ENCODE measurements at places on chromosomes 6 and 20. TPM values are rescaled to one million over a fixed set of nuclear protein-coding genes. Genes with fewer than 3 reads are reported as not detected.
A peak's percentile ranks its signal among the peaks of the same experiment; 100 is the strongest.

Gene WFDC5
- not detected for polyA plus RNA-seq

- H3K27ac ChIP-seq, result no peak overlapping the region
- H3K27me3 ChIP-seq, result no peaks in the 10 kb centered on the region
- H3K4me1 ChIP-seq, result no peaks in the 10 kb centered on the region
- no peak overlapping the region for H3K4me3 ChIP-seq
- no peak for DNase-seq
- H3K36me3 ChIP-seq, result no peaks in the 10 kb centered on the region
Observed at GRCh38 chr6:120108061-120108795, 758.7 kb upstream of the MAN1A1 start.

DNA sequence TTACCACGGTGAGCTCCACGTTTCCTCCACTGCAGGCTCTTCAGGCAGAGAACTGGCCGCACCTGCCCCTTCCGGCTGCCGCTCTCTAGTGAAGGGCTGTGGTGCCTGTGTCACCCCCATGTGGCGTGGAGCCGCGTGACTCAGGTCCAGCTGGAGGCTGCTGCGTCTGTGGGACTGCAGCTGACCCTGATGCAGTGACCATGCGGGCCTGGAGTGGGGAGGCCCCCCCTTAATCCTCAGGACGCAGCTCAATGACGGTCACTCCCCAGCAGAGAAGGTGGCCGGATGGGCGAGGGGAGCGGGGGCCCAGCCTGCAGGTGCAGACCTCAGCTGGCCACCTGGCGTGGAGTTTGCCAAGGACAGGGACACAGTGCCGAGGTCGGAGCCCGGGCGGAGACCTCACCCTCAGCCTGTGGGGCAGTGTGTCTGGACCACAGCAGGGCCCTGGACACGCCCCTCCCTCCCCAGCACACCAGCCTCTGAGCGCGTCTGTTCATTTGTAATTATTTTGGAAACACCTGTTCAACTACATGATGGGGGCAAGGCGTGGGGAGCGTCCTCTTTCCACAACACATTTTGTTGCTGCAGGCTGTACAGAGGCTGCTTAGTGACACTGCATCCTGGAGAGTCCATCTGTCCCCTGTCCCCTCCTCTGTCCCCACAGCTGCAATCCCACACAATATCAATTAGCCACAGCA lies 10.7 kb downstream of the BHLHE23 start:
- H3K4me3 ChIP-seq, result no peak overlapping the region
- H3K4me1 ChIP-seq, result no peaks in the 10 kb centered on the region
- no peaks in the 10 kb centered on the region for H3K36me3 ChIP-seq

DNA sequence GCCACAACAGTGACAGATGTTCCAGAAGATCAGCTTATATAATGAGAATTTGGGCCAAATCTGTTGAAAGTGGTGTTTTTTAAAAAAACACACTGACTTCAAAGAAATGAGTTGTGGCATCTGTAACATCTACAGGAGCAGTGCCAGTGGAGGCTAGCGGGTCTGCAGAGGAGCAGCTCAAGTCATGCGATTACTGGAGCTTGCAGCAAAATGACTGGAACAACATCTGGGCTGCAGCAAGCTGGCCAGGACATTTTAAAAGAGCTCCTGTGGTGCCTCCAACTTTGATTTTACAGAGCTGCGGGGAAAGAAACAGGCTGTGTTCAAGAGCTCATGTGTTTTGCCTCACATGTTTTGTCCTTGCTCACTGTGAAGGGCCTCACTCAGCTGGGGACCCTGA lies 57.2 kb downstream of the TBX18 start:
- H3K27ac ChIP-seq, result no peak overlapping the region
- H3K4me3 ChIP-seq, result no peak overlapping the region
- peak; percentile 4 for DNase-seq

Data from stomach (tissue), 19 donors.